ENCODE measurements at places on chromosomes 7 and 10.

DNA sequence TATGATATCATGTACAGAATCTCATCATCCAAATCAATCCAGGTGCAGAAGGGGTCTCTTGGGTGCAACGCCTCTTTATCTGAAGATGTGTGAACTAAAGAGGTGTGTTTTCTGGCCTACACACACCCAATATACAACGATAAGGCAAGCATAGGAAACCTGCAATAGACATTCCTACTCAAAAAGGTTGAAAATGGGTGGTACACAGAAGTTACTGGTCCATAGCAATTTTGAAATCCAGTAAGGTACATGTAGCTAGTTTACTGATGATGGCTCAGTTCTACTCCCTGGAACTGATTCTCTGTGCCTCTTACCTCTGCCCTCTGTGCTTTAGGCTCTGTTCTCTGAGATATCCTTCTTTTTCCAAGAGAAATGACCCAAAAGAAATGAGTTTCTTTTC lies 22.2 kb upstream of the CCDC3 start:
- DNase-seq: no peak

DNA sequence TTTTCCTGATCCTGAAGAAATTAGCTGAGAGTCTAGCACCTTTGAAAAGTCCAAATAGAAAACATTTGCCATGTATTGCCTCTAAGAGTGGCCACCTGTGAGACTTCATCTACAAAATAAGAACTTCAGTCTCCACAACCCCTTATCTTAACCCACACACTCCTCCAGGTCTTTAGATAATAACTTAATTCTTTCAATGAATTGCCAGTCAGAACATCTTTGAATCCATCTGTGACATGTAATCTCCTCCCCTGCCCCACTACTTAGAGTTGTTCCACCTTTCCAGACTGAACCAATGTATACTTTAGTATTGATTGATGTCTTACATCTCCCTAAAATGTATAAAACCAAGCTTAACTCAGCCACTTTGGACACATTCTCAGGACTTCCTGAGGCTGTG lies 84.4 kb upstream of the FAM171A1 start:
- DNase-seq: no peak

- DNase-seq: no peak
These were observed 32.2 kb upstream of the GARS1 start for GRCh38 chr7:30562498-30562897.

DNA sequence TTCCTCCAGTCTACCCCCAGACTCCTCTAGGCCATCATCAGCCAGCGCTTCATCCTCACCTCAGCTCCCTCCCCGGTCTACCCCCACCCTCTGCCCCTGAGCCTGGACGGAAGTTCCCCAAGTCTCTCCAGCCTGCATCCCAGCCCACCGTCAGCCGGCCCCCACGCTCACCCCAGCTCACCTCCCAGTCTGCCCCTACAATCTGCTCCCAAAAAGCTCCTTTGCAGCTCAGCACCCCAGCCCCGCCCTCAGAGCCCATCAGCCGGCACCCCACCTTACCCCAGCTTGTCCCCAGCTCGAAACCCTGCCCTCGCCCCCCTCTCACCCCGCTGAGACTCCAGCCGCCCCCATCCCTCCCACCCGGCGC lies 322 bp upstream of the RAMP3 start:
- no peak for DNase-seq

GRCh38 chr7:19448091-19448490 lies 260.7 kb downstream of the POLR1F start:
- DNase-seq: no peak

DNA sequence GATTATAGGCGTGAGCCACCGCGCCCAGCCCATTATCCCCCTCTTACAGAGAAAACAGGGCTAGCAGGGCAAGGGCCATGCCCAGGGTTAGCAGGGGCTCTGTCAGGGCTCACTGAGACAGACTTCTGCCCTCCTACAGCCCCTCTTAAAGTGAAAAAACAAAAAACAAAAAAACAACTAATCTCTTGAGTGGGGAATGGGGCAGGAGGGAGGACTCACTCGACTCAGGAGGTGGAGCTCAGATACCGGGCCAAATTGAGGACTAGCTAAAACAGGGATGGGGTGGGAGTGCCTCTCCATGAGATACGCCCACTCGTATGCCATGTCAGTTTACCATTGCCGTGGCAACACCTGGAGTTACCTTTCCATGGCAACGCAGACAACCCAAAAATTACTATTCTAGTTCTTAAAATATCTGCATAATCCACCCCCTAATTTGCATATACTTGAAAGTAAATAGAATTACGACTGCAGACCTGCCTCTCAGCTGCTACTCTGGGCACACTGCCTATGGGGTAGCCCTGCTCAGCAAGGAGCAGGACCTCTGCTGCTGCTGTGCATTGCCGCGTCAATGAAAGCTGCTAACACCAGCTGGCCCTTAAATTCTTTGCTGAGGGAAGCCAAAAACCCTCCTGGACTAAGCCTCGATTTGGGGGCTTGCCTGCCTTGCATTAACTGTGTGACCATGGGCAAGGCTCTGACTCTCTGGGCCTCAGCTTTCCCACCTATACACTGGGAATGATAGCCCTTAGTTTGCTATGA lies 13.4 kb downstream of the SSC4D start:
- DNase-seq: no peak

Data from stimulated activated CD4-positive, alpha-beta T cell treated with anti-CD3 and anti-CD28 coated beads, Interleukin-2, amount 100 ng/mL, for 48 hours (primary cell).